ENCODE measurements at places on chromosomes 2 and 18.

DNA sequence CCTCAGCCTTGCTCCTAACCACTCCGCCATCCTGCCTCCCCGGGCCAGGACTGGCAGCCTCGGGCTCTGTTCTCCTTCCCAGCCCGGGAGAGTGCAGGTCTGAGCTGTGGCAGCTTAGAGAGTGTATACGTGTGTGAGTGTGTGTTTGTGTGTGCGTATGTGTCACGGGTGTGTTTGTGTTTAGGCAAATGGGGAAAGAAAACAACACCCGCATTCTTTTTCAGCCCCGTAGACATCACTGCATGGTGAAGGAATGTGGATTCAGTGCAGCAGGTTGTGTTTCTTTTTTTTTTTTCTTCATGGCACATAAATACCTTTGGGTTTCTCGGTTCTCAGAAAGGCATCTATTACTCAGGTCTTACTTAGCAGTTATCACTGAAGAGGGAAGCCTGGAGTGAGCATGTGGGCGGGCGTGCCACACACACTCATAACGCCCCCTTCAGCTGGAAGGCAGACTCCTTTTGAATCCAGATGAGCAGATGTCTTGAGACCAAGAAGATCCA, 44.2 kb downstream of the GLI2 start:
- DNase-seq = no peak

GRCh38 chr2:200338692-200339091, 32.2 kb downstream of the SPATS2L start:
- no peak for DNase-seq

DNA sequence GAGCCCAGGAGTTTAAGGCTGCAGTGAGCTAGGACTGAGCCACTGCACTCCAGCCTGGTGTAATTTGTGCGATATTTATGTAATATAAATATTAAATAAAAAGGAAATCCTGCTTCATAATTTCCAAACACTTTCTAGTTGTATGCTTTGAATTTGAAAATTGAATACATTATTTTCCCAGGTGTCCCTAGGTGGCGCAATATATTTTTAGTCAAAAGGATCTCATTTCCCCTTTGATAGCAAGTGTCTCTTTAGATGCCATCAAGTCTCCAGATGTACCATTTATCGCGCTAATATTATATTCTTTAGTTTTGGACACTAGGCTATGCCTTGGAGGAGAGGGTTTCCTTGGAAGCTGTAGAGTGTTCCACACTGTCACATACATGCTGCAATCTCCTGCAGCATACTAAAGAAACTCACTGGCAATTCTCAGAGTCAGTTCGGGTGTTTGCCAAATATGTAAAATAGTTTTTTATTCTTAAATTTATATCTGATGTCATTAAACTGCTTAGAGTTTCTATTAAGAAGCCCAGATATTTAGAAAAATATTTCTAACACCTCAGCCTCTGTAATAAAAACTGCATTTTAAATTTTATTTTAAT, 5.6 kb upstream of the WDR7 start:
- no peak for DNase-seq

GRCh38 chr18:68121826-68122225, 593.1 kb downstream of the TMX3 start:
- no peak for DNase-seq

GRCh38 chr2:133026536-133027177, 356.7 kb upstream of the LYPD1 start:
- no peak for DNase-seq

DNA sequence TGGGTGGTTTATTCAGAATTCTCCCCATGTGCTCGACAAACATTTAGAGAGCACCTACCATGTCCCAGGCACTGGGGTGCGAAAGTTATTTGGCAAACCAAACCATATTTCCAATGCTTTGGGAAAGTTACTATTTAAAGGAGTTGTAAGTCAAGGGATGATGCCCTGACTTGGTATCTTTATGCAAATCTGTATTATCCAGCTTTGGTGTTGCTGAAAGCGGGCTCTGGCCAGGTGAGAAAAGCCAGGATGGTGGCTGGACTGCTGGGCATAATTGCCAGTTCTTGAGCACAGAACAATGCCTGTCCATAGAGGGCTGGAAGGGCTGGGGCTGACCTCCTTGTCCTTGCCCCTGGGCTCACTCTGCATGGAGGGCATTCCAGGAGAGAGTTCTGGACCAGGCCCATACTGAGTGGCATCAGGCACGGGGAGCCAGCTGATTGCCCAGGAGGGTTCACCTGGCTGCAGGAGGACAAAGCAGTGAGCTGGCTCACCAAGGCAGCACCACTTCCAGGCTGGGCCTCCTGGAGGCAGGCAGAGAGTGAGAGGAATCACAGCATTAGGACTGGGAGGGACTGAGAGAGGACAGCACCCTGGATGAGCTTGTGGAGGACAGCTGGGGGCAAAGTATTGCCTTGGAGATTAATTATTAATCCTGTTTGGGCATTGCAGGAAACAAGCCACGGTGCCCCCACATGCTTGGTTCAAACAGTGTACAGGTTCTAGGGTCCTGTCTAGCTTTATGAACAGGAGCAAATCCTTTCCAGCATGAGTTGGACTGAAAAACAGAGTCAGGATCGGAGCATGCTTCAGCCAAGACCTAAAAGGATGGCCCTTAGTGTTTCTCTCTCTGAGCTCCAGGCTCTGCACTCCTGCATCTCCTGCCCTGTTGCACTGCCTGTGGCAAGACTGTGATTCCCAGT, 7.1 kb downstream of the KHK start:
- DNase-seq = no peak

- no peak for DNase-seq
These were observed 26.9 kb upstream of the PPP1R1C start for GRCh38 chr2:181958726-181959125.
